ENCODE measurements at places on chromosomes 1 and 21.

- no peak for DNase-seq
Observed at GRCh38 chr1:10379101-10379620, 19.7 kb upstream of the PGD start.

- peak; percentile 30 for DNase-seq
Observed at GRCh38 chr1:206506405-206507283, 687 bp upstream of the RASSF5 start.

DNA sequence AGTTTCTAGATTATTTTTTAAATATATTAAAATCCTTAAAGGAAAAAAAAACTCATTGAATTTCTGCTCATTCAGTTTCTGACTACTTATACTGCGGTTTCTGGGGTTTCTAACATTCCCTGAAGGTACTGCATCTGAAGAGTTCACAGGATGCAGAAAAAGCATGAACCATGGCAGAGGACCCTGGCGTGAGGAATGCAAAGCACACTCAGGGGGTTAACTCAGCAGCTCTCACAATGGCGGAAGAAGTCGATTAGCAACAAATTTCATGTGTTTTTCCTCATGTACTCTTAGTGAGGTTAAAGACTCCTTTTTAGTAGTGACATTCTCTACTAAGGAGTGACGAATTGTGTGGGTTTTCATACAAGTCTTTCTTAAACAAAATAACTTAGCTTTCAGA, 975.6 kb downstream of the NCAM2 start:
- DNase-seq, result no peak

- no peak for DNase-seq
Observed at GRCh38 chr1:63155437-63155836, 166.9 kb upstream of the FOXD3 start.

DNA sequence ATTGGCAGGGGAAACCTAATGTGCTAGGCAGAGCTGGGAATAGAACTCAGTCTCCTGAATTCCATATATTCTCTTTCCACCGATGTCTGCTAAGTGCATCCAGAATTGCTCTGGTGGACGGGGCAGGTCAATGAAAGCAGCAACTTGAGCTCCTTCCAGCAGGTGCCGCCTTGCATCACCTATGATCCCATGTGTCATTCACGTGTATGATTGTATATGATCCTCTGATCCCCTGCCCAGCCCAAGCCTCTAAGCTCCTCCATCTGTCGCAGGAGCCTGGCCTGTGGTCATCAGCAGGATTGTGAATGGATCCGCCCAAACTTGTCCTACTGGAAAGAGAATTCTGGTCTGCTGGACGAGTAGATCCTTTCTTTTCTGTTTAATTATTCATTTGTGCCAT, 13.1 kb downstream of the ACTA1 start:
- DNase-seq, result no peak

GRCh38 chr1:205162301-205162700, 40.5 kb upstream of the RBBP5 start:
- no peak for DNase-seq

DNA sequence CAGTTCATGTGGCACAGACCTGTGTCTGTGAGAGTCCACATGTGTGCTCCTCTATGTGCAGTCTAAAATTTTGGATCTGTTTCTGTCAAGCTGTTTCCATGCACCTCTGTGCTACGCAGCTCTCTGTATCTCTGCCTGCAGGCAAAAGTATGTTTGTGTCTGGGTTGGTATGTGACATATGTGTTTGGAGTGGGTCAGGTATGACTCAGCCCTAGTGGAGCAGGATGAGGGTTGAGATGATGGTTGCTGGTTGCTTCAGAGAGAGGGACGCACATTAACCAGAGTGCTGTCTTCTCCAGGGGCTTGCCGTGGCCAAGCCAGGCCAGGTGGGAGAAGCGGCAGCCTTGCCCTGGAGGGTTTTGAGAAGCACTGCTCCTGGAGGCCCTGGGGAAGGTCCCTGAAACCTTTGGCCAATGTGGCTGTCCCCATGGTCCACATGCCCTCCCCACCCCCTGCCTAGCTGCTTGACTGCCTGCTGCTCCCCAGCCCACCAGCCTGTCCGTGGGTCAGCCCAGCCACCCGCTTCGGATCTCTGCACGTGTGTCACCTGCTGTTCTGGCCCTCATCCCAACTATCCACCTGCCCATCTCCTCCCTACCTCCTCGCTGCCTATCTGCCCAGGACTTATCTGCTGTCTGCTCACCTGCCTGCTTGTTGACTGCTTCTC, 4.1 kb upstream of the EVA1B start:
- DNase-seq, result no peak

DNA sequence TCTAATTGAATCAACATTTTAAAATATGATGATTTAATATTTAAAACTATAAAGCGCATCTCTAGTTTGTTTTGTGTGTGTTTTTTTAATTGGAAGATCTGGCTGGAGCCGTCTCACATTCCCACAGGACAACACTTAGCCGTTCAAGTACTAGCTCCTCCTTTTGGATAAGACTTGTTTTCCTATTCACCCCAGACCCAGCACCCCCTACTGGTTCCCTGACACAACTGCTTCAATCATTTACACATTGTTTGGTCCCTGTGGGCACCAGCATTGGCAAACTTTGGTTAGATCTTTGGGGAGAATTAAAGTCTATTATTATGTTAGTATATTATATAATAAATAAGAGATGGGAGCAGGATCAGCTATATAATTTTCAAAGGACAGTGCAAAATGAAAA, 34.5 kb downstream of the TYW3 start:
- DNase-seq, result no peak

DNA sequence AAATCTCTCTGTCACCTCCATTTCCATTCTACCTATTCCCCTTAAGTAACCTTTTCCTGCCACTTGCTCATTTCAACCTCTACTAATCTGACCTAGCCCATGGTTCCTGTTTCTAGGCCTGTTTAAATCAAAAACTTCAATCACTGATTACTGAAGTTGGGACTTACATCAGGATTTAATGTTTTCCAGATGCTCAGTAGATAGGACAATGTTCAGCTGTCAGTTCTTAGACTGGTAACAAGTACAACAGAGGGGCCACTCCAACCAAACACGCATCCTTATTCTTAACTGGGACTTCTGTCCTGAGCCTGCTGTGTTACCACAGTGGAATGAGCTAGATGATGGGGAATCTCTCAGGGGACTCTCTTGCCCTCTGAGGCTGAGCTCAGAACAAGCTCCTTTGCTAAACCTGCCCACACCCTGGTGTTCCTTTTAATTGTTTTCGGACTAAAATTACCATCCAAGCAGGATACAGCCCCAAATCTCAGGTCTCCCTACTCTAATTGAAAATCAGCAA, 974.6 kb downstream of the TTLL7 start:
- DNase-seq, result no peak

GRCh38 chr1:111775966-111776365, 20.3 kb downstream of the DDX20 start:
- no peak for DNase-seq

DNA sequence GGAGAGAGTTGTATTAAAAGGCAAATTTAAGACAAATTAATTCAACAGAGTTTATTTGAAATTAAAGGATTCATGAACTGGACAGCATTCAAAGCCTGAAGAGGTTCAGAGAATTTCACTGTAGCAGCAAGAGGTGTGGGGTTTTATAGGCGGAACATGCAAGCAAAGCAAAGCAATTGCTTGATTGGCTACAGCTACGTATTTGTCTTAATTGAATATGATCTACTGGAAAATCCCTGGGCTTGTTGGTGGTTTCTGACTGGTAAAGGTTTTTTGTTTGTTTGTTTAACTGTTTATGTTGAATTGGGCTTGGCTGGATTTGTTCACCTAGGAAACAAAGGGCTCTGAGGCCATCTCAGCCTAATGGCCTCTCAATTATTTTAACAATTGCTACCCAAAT, 61.5 kb downstream of the KCNK1 start:
- no peak for DNase-seq

GRCh38 chr1:156291226-156292061, 4.0 kb downstream of the GLMP start:
- DNase-seq, result peak; percentile 25

- peak; percentile 51 for DNase-seq
Observed at GRCh38 chr21:46515109-46515508, 56.4 kb downstream of the DIP2A start.

DNA sequence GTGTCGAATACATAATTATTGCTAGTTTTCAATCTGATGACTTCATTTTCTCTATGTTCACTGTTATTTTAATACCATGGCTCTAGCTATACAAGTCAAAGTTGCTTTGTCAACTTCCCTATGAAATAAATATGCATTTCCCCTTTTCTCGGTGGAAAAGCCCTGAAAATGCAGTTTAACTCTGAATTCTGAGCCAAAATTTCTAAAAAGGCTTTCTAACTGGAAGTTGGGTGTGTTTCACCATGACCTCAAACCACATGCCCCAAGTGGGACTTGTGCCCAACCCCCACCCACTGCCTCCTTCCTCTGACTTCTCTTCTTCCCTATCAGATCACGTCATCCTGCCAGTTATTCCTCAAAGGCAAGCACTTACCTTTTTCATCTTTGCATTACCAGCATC, 8.9 kb downstream of the MKNK1 start:
- peak; percentile 36 for DNase-seq

- DNase-seq, result no peak
Observed at GRCh38 chr1:226365831-226366231, 42.1 kb downstream of the PARP1 start.

DNA sequence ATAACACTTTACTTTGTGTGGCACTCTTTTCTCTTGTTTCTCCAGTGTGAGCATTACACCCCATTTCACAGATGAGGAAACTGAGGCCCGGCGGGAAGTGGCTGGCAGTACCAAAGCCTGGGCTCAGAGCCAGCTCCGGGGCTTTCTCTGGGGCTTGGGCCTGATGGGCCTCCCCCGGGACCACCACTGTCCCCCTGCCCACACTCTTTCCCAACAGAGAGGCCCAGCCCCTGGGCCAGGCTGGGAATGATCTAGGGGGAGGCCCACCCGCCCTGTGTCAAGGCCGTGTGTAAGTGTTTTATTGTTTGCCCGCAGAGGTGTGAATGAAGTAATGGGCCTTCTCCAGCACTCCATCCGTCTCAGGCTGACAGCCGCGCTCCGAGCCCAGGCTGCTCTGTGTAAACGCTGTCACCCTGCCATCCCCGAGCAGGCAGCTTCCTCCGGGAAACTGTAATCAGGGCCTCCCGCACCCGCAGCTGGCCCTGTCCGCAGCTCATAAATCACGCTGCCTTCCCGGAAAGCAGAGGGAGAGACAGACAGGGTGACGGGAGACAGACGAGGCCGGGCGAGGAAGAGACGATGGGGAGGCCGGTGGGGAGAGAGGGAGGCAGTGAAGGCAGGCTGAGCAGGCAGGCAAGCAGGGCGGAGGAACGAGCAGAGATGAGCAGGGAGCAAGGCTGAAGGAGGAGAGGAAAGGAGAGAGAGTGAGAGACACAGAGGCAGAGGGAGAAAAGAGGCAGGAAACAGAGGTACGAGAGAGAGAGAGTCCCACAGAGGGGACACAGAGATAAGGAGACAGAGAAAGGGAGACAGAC, 109.7 kb upstream of the ZBTB40 start:
- no peak for DNase-seq

DNA sequence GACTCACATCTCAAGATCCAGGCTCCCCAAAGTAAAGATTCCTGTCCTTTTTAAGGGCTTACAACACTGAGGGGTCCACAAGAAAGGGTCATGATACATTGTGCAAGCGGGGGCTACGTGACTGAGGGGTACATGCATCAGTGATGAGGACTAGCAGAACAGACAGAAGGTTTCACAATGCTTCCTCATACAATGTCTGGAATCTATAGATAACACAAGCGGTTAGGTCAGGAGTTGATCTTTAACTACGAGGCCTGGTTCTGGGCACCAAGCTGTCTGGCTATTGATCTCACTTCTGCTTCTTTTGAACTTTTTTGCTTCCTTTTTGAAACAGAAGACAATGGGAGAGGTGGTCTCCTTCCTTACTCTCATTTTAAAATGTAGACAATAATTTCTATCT, 718.6 kb downstream of the AMY1C start:
- DNase-seq, result no peak

DNA sequence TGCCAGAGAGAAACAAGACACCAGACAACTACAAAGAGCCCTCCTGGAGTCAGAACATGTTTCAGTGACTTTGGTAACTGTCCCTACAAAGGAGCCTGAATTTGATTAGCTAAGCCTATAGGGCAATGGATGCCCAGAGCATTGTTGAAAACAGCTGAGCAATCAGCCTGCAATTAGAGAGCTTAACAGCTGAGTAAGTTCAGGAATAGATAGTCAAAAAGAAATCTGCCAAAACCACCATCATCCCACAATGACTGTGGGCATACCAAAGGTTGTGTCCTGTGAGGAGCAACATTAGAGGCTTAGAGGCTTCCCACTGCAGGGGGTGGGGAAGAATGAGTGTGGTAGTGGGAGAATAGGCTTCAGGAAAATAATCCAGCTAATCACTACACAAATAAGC, 32.1 kb downstream of the SH3BP5L start:
- DNase-seq, result no peak

DNA sequence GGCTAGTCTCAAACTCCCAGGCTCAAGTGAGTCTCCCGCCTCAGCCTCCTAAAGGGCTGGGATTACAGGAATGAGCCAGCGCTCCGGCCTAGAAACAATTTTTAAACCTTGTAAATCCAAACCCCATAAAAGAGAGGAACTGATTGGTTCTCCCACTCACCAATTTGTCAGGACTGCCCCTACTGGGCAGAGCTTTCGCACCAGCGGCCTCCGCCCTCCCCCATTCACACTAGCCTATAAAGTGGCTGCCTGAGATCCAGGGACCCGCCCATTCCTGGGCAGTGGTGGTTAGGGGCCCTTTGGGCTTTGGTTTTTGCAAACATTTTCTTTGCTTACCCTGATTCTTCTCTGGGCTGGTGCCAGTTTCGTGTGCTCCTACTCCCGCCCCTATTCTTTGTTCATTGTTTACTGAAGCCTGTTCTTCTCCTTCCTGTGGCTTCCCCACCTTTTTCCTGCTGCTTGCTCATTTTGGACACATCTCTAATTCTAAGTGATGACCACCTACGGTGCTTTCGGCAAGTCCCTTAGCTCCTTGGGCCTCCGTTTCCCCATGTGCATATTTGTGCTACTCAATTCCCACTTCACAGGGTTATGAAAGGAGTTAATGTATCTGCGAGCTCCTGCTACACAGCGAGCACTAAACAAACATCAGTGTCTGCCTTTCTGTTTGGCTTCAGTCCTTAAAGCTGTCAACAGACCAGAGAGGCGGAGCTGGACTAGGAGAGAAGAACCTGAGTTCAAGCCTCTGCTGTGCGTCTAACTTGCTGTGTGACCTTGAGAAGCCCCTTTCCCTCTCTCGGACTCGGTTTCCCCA, 39.8 kb upstream of the CLIC4 start:
- peak; percentile 36 for DNase-seq

GRCh38 chr21:43361493-43362296, 65.2 kb downstream of the SIK1 start:
- peak; percentile 62 for DNase-seq

GRCh38 chr1:229027622-229028182, 243.2 kb upstream of the RAB4A start:
- DNase-seq, result peak; percentile 36

- DNase-seq, result no peak
Observed at GRCh38 chr1:218836264-218836663, 337.4 kb upstream of the LYPLAL1 start.

DNA sequence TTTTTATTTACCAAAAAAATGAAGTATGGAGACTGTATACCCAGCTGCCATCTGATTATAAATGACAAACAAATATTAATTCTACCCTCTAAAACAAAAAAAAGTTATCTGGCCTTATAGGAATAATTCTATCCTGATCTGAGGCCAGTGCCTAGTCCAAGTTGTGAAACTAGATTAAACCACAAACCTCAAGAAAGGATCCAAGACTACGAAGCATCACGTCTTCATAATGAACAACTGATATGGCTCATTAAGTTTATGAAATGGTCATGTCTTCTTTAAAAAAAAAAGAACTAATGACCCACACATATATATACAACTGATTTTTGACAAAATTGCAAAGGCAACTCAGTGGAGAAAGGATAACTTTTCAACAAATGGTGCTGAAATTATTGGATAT, 32.4 kb upstream of the CTTNBP2NL start:
- DNase-seq, result no peak

Measured in CD4-positive, alpha-beta T cell treated with Interleukin-17A for 1 hour (primary cell).